ENCODE measurements at places on chromosomes 7 and 10.

DNA sequence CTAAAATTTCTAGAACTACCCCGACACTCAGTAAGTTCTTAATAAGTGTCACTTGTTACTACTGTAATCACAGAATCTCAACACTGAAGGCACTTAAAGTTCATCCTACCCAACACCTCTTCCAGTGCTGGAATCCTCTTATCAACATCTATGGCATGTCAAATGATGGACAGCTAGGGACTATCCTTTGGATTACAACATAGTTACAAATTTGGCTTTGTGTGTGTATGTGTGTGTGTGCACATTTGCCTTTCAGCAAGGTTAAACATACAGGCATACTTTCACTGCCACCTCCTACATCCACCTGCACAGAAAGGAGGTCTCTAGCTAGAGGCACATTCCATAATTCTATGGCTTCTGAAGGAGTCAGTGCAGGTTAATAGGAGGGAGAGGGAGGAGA lies 25.8 kb downstream of the PTTG1IP2 start:
- no peak for DNase-seq

DNA sequence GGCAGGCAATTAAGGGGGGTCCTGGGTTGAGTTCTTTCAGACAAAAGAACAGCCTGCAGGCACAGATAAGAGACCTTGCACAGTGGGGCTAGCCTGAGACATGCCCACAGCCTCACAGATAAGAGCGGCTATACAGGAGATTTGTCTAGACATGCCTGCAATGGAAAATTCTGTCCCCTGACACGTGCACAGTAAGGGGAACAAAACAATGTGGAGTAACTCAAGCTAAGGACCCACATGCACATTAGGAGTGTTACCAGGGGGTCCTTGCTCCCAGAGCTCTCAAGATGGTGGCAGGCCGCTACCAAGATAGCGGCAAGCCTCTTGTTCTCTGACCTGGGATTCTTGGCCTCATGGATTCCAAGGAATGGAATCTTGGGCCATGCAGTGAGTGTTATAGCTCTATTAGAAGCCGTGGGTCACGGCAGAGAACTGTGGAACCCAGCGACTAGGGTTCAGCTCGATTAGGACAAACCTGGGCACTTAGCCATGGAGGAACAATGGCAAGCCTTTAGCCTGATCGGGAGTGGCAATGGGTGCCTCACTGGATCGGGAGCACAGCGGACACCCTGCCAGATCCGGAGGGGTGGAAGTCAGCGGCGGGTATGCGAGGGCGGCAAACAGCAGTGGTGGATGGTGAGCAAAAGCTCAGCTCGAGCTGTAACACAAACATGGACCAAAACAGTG lies 196.9 kb downstream of the CCSER2 start:
- no peak for DNase-seq

- no peak for DNase-seq
Measured at GRCh38 chr7:101112233-101112632, 14.7 kb upstream of the SERPINE1 start.

GRCh38 chr7:44858161-44858560 lies 10.3 kb upstream of the H2AZ2 start:
- no peak for DNase-seq

Measured in fibroblast of upper back skin (primary cell).